ENCODE measurements at places on chromosomes 5 and 9.

DNA sequence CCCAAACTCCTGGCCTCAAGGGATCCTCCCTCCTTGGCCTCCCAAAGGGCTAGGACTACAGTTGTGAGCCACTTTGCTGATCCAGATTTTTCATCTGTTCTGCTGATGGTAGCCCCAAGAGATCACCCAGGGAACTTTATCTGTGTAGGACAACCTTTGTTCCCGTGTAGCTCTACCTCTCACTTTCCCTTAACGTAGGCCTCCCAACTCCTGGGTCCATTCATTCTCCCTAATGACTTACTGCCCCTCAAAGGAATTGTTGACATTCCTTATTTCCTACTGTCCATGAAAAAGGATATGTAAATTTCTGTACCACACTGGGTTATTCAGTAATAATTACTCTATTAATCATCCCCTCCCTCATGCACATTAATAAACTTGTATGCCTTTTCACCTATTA is 51.0 kb upstream of the PHF24 start:
- DNase-seq, result no peak

DNA sequence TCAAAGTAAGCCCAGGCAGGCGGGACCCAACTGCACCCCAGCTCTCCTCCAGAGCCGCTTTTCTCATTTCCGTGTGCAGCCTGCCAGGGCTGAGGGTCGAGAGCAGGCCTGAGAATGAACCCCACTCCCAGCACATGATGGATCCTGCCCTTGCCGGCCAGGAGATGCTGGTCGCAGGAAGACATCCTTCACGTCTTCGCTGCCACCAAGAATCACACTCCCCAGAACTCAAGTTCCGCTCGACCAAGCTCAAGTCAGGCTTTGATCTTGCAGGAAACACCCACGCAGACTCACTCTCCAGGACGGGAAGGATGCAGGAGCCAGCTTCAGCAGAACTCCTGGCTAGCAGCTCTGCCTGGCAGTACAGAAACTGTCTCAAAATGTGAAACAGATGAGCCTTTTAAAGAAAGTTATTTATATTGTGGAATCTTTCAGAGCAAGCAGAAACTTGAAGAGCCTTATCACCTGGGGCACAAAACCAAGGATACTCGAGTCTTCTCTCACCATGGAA is 102.4 kb downstream of the ROR2 start:
- no peak for DNase-seq

- no peak for DNase-seq
These were observed 129.8 kb downstream of the CD180 start for GRCh38 chr5:67066815-67067214.

DNA sequence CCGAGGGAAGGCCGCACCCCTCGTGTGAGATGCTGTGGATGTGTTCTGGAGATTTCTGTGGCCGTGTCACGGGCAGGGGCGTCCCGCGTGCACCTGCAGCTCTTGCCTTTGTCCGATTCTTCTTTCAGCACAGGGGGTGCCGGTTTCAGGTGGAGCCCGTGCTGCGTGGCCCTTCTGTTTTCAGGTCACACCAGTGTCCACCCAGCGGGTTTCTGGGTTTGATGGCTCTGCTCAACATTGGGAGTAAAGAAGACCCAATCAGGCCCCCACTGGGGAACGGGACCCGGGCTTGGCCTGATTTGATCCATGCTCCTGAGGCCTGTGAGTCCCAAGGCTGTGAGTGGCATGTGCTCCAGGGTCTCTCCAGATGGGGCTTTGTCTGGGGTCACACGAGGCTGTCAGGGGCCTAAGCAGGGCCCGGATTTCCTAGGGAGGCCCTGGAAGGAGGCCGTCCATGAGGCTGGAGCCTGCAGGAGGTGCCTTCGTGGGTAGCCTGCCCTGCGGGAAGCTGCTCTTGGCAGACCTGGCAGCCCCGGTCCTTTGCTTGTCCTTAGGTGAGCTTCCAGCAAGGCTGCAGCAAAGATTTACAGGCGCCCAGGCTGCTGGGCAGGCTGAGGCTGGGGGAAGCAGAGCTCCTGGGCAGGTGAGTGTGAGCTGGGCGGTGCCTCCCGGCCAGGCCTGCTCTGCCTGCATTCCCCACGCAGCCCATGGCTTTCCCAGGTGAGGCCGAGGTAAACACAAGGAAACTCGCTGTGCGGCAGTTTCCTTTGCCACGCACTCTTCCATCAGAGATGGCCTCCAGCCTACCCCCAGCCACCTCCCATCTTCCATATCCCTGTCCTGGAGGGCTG is 12.8 kb downstream of the MRPL36 start:
- no peak for DNase-seq

GRCh38 chr5:116637149-116637740 is 62.6 kb upstream of the SEMA6A start:
- DNase-seq, result no peak

DNA sequence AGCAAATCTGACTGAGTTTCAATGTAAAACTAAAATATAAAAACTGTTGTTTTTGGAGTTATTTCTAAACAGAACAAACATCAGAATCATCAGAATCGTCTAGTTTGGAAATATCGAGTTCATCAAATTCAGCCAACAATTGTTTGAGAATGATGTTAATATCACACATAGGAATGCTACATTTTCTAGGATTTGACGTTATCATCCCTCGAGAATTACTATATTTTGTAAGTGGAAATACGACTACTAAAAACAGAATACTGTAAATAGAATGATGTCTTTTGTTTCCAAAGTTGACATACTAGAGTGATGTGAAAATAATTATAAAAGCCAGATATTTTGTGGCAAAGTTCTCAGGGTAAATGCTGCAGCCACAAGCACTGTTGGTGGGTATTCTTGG is 805.9 kb downstream of the TLE1 start:
- no peak for DNase-seq

Measured in GM12891 (cell line).